NCI-H2029 treated with DMSO at 0.1 percent for 48 hours (cell line): ENCODE measurements at places on chromosomes 12 and 14.

DNA sequence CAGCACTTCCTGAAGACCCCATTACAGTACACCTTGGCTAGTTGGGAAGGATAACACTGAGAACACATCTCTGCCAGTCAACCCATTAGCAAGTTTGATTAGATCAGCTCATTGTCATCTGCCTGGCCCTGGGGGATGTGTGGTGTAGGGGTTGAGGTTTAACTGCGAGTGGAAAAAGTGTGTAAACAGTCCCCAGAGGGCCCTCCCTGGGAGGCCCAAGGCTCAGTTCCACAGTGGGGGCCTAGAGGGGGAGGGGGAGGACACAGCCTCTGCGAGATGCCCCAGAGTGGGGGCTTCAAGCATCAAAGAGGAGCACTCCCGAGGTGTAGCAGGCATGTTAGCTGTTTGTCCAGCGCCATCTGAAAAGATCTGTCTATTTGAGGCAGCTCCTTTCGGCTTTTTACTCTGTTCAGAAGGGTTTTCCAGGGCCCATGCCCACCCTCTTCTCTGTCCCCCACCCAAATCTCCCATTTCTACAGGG is 344 bp downstream of the LPAR5 start:
- DNase-seq, result no peak

DNA sequence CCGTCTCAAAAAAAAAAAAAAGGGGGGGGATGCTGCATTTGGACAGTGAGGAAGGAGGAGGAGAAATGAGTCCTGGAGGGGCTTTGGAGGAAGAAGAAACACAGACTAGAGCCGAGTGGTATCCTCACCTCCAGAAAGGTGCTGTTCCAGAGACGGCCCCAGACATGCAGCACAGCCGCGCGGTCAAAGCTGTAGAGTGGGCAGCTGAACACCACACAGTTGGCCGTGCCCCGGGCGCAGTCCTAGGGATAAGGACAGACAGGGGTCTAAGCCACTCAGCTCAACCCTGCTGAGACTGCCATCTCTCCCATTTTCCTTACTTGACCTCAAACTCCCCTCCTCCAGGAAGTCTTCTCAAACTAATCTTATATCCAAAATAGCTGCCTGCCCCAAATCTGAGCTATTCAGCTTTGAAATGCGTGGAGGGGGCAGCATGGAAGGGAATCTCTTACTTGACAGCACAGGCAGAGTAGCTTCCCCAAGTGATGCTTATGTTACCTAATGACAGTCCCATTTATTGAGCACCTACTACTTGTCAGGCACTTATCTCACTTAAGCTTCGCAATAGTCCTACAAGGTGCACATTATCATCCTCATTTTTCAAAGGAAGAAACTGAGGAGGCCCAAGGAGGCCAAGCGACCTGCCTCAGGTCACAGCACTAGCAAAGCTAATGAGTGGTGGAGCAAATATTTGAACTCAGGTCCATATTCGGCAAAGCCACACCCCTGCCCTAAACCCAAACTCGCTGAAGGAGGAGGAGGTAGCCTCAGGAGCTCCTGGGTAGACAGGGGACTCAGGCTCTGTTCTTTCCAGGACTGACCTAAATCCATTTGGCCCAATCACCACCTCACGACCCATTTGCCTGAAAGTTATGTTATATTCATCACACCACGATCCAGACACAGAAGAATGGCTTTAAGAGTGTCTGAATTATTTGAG is 18.7 kb downstream of the ITGA7 start:
- no peak for DNase-seq

DNA sequence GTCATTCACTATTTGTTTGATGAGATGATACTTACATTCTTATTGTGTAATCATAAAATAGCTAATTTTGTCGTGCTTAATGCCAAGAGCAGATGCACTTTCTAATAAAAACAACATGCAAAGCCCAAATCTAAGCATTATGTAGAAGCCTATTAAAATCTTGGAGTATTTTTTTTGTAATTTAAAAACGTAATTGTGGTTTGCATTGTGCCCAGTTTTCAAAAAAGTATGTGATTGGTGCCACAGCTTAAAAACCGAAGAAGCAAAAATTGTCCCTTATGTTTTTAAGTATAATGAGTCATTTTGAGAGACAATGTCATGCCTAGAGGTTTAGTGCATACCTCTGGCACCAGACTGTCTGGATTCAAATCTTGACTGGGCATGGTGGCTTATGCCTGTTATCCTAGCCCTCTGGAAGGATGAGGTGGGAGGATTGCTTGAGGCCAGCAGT is 464.8 kb upstream of the RGS6 start:
- no peak for DNase-seq

- no peak for DNase-seq
Measured at GRCh38 chr14:103078420-103078749, 5.6 kb upstream of the LBHD2 start.

DNA sequence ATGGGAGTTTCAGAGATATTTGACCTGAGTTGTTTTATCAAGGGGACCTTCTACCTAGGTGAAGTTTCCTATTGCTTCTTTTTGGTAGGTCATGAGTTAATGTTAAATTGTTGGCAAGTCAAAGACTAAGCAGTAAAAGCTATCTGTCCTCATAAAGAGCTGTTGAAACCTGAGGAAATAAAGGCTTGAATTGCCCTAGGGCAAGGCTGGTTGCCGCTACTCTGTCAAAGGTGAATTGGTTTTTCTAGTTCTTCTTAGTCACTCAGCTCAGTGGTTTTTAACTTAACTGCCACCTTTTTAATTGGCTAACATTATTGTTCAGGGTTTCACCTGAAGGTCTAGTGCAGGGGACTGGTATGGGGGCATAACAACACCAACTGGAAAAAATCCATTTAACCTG is 441.6 kb upstream of the FBXO33 start:
- no peak for DNase-seq

GRCh38 chr12:105030820-105031807 is 45.0 kb downstream of the NOPCHAP1 start:
- no peak for DNase-seq

- no peak for DNase-seq
Measured at GRCh38 chr12:101935890-101936746, 58.7 kb downstream of the DRAM1 start.

DNA sequence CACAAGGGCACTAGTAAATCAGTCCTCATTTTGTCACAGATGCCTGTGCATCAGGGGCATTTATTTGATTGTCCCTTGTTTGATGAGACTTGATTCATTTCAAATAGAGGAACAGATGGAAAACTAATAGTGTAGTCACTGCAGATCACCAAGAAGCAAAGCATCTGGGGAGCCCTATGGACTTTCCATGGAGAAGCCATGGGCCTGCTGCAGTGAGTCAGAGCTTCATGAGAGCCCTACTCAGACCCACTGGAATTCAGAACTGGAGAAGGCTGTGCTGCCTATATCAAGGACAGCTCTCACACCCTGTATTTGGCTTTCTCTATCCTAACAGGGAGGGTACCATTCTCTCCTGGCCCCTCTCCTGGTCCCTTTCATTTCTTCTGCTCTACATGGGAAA is 126.2 kb downstream of the GRIP1 start:
- DNase-seq, result no peak

DNA sequence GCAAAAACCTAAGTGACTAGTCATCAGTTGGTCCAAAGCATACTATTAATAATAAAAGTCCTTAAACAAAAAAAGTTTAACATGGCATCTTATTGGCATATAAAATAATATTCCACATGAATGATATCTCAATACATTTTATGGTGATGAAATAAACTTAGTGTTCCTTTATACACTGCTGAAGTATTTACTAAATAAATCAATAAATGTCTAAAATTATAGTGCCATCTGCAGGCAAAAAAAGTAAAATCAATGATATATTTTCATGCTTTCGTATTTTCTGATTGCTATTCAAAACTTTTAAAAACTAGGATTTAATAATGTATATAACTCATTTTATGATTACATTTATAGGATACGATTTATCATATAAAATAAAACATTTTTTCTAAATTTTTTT is 30.5 kb downstream of the PUS7L start:
- DNase-seq, result no peak

DNA sequence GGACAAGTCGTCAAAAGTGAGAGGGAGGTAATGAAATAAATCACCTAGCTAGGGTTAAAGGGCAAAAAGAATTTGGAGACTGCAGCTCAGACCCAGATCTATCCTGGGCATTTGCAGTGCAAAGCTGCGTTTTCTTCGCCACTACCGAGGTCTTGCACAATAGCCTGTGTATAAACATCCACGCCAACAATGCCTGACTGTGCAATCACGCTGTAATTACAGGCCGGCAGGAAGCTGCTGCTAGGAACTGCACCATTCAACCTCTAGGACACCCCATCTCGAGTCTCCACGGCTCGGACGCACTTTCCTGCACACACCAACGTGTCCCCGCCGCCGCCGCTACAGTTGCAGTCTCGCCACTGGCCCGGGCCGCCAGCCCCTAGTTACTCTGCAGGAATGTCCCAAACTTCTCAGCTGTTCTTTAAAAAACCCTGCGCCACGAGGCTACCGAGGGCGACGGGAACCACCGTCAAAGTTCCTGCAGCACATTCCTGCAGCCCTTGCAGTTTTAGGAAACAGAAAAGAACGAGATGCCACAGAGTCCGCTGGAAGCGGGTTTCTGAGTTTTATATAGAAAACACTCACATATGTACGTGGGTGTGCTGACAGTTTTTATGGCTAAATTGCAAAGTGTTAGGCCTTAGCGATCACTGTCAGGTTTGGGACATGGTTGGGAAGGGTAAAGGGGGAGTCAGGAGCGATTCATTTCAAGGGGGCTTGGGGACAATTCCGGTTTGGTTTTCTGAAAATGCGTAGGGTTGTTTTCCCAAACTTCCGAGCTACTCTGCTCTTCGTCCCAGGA is 65.6 kb upstream of the PTGR2 start:
- no peak for DNase-seq

DNA sequence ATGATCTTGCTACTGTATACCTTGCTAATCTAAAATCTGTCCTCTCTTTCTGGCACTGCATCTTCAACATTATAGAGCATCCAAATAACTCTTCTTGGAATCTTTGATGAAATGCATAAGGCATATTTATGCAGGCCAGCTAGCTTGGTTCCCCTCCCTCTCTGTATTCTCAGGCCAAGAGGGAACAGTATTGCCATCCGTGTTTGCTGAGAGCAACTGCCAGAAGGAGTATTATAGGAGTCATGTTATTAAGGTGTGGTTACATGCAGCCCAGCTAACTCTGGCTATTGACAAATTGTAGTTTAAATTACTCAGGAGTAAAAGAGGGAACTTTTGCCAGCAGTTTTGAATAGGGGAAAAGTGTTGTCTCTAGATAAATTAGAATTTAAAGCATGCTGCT is 309.3 kb upstream of the E2F7 start:
- no peak for DNase-seq
